Stimulated activated CD4-positive, alpha-beta T cell treated with anti-CD3 and anti-CD28 coated beads, TNF-alpha, amount 100 ng/mL, for 48 hours (primary cell): ENCODE measurements at places on chromosomes 7 and 10.

DNA sequence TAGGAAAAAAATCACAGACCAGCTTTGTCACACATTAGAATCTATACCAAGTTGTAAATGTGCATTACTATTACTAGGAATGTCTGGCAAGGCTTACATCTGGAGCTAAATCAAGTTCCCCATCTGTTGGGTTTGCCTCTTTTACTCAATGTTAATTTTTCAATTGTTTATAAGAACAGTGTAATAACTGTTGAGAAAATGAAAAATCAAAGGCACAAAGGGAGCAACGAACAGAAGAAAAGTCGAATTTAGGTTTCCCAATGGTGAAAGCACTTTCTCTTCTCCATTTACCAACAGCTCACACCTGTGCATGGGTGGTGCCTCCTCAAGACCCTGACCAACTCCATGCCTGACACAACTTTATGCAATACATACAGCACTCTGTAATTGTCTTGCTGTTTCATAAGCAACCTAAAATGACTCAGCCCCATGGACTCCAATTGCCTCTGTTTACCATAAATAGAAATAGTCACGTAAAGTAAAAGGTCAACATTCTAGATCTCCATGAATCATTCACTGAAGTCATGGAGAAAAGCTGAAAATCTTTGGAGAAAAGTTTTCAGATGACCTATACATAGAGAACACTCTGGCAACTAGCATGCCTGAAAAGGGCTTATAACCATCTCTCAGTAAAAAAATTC, 95.5 kb upstream of the KCNIP2 start:
- DNase-seq = no peak

DNA sequence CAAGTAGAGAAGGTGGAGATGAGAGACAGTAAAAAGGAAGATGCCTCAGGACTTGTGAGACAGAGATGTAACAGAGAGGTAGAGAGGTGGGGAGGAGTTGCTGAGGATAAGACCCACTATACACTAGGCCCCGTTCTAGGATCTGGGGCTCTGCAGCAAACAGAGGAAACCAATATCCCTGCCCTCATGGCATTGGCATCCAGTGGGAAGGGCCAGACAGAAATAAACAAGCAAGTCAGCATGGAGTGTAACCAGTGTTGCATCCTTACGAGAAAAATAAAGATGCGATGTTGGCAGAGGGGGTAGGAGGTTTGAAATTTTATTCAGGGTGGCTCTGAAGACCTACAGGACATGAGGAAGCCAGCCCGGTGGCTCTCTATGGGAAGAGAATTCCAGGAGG, 22.0 kb upstream of the EEPD1 start:
- DNase-seq = no peak

DNA sequence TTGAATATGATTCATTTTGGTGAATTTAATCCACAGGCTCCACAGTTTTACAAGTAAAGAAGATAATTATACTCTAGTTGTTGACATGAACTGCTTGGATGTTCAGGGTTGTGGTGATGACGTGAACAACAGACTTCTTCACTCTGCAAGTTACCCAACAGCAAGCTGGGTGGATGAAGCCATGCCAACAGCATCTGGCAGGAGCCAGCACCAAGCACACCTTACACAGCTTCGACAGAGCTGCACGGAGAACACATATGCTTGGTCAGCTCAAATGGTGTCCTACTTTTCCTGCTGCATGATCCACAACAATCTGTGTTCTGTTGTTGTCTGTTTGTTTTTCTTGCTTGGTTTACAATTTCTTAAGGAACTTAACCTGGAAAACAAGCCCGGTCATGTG, 9.8 kb downstream of the NOD1 start:
- DNase-seq = no peak

GRCh38 chr7:69859342-69859741, 261.1 kb downstream of the AUTS2 start:
- no peak for DNase-seq
